ENCODE measurements at places on chromosomes 12 and 14. TPM values are rescaled to one million over a fixed set of nuclear protein-coding genes. Genes with fewer than 3 reads are reported as not detected.

DNA sequence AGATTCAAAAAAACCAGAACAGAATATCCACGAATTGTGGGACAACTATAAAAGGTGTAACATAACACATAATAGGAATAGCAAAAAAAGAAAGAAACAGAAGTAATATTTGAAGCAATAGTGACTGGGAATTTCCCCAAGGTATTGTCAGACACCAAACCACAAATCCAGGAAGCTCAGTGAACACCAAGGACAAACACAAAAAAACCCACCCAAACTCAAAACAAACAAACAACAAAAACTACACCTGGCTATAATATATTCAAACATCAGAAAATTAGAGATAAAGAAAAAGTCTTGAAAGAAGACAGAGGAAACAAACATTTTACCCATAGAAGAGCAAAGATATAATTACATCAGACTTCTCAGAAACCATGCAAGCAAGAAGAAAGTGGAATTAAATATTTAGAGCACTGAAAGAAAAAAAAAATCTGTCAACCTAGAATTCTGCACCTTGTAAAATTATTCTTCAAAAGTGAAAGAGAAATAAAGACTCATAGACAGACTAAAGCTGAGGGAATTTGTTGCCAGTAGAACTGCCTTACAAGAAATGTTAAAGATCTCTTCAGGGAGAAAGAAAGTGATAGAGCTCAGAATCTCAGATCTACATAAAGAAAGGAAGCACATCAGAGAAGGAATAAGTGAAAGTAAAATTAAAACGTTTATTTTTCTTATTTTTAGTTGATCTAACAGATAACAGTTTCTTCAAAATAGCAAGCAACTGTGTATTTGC, 12.1 kb upstream of the HMGA2 start:
- no peaks in the 10 kb centered on the region for H3K27me3 ChIP-seq
- H3K27ac ChIP-seq = no peak overlapping the region
- no peaks in the 10 kb centered on the region for H3K36me3 ChIP-seq
- H3K4me3 ChIP-seq = no peak overlapping the region

The TMED8 gene
- 9.4 TPM for total RNA-seq

The VRTN gene
- not detected for total RNA-seq

The NEUROD4 gene
- not detected for total RNA-seq
